Stimulated activated CD8-positive, alpha-beta memory T cell treated with anti-CD3 and anti-CD28 coated beads, Interleukin-2, amount 100 ng/mL, for 1 hour (primary cell): ENCODE measurements at places on chromosomes 5 and 9.

DNA sequence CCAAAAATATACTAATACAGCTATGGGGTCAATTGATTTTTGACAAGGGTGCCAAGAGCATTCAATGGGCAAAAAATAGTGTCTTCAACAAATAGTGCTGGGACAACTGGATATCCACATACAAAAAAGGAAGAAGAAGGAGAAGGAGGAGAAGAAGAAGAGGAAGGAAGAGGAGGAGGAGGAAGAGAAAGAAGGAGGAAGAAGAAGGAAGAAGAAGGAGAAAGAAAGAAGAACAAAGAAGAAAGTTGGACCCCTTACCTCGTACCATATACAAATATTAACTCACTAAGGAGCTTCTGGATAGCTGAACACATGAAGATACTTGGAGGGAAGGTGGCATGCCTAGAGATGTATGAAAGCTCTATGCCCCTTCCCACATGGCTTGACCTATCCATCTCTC lies 17.2 kb upstream of the DELE1 start:
- DNase-seq: no peak

DNA sequence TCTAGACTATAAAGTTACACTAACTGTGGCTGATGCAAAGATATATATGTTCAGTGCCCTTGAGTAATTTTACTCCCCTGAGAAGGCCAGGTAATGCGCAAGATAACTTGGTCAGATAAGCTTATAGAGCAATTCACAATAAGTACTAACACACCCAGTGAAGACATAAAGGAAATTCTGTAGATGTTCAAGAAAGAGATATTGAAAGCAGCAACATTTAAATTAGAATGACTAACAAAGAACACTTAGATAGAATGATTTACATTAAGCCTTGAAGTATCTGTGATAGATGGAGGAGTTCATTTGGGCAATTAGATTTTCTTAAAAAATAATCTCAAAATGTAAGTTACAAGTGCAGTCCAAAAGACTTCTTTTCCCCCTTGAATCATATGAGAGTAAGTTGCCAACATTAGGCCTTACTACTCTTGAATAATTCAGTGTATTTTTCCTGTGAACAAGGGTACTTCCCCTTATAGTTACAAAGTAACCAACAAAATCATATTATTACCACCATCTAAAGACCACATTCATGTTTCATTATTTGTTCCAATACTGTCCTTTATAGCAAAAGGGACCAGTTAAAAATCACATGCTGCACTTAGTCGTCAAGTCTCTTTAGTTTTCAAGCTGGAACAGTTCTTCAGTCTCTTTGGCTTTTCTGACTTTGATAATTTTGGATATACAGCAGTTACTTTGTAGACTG lies 44.4 kb upstream of the ELOVL7 start:
- no peak for DNase-seq

DNA sequence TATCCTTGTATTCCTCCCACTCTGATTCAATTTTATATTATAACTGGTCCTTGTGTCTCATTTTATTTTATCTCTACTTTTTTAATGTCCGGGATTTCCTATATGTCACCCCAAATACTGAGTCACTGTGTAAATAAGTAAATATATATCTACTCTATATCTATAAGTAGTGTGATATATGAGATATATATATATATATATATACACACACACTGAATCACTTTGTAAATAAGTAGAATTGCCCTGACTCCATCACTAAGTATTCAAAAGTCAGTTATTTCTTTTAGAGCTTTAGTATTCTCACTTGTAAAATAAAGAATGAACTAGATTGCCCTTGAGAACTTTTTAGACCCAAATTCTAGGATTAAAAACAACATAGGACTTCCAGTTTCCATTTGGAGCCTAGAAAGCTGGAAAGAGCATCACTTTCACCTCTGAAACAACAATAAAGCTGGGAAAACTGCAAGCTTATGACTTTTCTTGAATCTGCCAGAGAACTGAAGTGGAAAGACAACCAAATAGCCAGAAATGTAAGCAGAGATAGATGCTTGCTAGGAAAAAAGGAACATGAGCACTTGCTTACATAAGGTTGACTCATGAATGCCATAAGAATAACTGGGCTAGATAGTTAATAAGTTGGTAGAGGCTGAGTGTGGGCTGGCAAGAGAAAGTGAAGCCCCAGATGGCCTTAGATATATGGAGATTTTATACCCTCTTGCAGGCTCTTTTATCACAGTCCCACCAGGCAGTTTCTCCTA lies 171.1 kb upstream of the TLX3 start:
- DNase-seq: no peak

DNA sequence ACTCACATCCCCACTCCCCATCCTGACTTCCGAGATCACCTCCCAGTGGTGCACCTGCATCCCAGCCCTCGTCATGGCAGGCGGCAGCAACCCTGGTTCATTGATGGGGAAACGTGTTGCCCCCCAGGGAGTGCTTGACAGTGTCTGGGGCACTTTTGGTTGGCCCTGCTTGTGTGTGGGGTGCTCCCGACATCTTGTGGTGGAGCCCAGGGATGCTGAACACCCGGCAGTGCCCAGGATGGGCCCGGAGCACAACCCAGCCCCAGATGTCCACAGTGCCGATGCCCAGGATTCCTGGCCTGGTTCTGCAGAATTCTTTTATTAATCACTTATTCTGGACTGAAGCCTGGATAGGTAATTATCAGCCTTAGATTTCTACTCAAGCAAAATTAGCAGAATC lies 3.7 kb downstream of the MRPL36 start:
- no peak for DNase-seq

- DNase-seq: no peak
Measured at GRCh38 chr5:133293960-133294359, 242.1 kb downstream of the HSPA4 start.

DNA sequence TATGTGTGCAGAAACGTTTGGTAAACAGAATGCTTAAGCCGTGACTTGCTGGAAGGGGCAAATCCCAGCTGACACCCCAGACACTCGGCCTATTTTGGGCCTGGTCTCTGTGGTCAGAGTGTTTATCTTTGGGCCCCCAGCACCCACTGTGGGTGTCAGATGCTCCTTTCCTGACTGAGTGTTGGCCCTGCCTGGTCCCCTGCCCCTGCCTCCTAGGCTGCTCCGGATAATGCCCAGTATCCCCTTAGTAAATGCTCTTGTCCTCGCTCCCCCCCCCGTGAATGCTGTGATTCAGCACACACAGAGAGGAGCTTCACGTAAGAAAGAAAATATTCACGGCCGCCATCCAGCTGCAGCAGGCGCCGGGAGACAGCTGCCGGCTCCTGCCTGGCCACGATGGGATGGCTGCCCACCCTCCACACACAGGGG lies 11.3 kb upstream of the ANGPTL2 start:
- DNase-seq: no peak

- no peak for DNase-seq
Measured at GRCh38 chr9:128114326-128115186, 13.0 kb downstream of the PTGES2 start.

GRCh38 chr5:138981586-138981985 lies 106.5 kb upstream of the LRRTM2 start:
- DNase-seq: no peak

DNA sequence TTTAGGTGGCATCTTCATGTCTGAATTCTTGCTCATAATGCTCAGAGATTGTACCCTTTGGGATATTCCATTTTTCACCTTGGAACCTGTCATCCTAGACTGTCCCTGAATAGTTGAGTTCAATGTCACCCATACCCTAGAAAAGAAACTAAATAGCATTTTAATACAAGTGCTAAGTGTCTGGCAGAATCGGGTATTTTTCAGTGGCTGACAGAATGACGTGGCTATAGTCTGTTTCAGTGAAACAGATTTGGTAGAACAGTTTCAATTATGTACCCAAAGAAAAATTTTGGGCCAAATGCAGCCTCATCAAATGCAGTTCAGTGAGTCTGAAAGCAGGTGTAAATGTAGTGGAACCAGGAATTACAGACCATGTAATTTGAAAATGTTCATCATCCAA lies 1041.2 kb downstream of the DTWD2 start:
- no peak for DNase-seq

GRCh38 chr5:38780945-38781344 lies 64.9 kb upstream of the OSMR start:
- DNase-seq: no peak

GRCh38 chr9:135956802-135957174 lies 4.4 kb downstream of the UBAC1 start:
- DNase-seq: no peak

- DNase-seq: no peak
Measured at GRCh38 chr5:54526604-54527288, 9.2 kb downstream of the SNX18 start.

DNA sequence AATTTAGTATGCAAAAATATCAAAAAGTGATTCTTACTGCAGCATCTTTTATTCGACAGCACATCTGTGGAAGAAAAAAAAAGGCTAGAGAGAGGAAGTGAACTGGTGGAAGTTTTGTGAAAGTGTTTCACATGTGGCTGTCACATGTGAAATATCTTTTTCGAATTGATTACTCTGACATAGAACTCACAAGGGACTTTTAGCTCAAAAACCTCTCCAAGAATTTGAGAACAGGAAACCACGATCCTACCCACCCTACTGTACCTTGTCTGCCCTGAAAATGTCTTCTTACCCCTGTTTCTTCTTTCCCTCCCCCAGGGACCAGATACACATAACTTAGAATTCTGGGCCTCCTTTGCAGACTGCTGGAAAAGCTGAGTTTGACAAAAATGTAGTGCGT lies 106.5 kb upstream of the PRRC1 start:
- DNase-seq: no peak

GRCh38 chr9:75112789-75113188 lies 24.5 kb downstream of the OSTF1 start:
- no peak for DNase-seq

GRCh38 chr5:176620333-176620981 lies 9.9 kb downstream of the SNCB start:
- no peak for DNase-seq

DNA sequence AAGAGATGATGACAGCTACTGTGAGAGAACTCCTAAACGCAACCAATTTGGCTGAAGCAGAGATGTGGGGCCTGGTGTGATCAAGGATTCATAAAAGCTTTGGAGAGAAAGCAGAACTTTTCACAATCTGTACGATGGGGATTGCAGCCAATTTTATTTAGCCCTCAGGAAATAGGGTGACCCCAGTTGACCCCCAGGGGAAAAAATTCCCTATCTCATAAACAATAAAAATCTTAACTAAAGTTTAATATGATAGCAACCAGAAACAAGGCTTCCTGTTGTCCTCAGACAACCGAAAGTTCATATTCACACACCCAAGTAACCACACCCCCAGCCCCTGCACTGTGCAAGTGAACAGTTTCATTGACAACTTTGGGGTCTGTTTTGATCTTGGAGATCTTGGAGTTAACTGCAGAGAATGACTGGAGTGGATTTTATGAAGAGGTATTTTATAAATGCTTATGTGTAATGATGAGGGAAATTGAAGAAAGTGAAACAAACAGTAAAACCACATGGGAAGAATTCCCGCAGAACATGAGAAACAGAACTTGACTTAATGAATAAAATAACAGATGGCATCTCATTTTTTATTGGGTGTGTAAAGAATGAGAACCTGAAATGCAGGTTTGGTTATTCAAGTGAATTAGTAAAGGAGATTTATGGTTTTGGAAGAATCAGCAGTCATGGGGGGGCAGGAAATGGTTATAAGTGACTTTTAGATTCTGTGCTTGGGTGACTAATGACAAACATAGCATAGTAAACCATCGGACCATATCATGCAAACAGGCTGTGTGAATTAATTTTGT lies 94.5 kb downstream of the PDE4D start:
- no peak for DNase-seq

GRCh38 chr9:80062567-80062966 lies 490.8 kb downstream of the TLE4 start:
- DNase-seq: no peak

DNA sequence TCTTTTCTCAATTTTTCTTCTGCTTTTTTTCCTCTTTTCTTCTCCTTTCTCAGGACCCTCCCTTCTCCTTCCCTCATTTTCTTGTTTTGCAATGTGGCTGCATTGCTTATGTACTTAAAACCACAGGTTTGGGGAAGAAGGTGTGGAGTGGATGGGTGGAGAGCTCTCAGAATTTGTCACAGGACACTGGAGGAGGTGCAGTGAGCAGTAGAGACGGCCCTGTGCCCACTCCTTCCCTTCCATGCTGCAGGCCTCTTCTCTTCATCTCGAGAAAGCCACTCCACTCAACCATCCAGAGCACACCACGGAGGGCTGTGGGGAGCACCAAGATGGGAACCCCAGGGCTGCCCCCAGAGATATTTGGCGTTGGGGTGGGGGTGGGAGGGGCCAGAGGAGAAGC lies 92.3 kb downstream of the FSTL4 start:
- DNase-seq: no peak

GRCh38 chr5:53313145-53313544 lies 167.3 kb upstream of the FST start:
- no peak for DNase-seq

- no peak for DNase-seq
Measured at GRCh38 chr5:83474991-83475390, 3.4 kb downstream of the VCAN start.

GRCh38 chr5:116645627-116646026 lies 71.0 kb upstream of the SEMA6A start:
- DNase-seq: no peak

DNA sequence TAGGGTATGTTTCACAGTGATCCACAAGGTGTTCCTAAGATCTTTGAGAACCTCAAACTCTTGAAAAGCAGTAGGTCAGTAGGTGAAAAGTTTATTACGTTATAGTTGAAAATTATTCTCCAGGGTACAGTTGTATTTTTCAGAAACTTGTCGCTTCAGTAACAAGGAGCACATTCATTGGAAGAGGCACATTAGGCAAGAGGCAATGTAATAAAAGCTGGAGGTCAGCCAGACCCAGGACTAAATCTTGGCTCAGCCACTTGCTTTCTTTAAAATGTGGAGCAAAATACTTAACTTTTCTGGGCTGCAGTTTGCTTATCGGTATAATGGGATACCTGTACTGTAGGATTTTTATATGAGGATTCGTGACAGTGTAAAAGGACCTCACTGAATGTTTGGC lies 45.6 kb downstream of the TLE4 start:
- DNase-seq: no peak

- no peak for DNase-seq
Measured at GRCh38 chr9:98880311-98881015, 63.2 kb upstream of the COL15A1 start.

GRCh38 chr9:106913276-106913675 lies 50.3 kb downstream of the ZNF462 start:
- DNase-seq: no peak

GRCh38 chr9:70419556-70420440 lies 5.3 kb upstream of the KLF9 start:
- DNase-seq: peak; percentile 80

GRCh38 chr5:39461007-39461682 lies 36.4 kb upstream of the DAB2 start:
- no peak for DNase-seq

DNA sequence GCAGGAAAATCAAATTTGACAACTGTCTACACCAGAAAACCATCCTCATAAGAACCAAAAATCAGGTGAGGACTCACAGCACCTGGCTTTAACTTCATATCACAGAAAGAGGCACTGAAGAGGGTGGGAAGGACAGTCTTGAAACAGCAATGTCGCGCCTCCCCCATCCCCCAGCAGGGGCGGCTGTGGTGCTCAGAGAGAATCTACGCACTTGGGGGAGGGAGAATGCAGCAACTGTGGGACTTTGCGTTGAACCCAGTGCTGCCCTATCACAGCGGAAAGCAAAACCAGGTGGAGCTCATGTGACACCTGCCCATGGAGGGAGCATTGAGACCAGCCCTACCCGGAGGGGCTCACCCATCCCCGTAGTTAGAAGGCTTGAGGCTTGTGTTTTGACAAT lies 191.8 kb downstream of the MSX2 start:
- DNase-seq: no peak
